ENCODE measurements at places on chromosomes 2 and 18. TPM values are rescaled to one million over a fixed set of nuclear protein-coding genes. Genes with fewer than 3 reads are reported as not detected.

CRYGC gene
- not detected for total RNA-seq

CCDC68 gene
- 7.3 TPM for total RNA-seq

TNFAIP6 gene
- total RNA-seq = 2.8 TPM

GRCh38 chr2:39154944-39155343, 34.1 kb upstream of the SOS1 start:
- no peak overlapping the region for H3K27ac ChIP-seq
- no peaks in the 10 kb centered on the region for H3K27me3 ChIP-seq
- no peak overlapping the region for H3K4me3 ChIP-seq
- no peak for DNase-seq
- H3K36me3 ChIP-seq = no peaks in the 10 kb centered on the region

- no peak overlapping the region for H3K4me3 ChIP-seq
- no peak for DNase-seq
- no peaks in the 10 kb centered on the region for H3K36me3 ChIP-seq
Measured at GRCh38 chr2:207248702-207249377, 83.1 kb upstream of the KLF7 start.

DNA sequence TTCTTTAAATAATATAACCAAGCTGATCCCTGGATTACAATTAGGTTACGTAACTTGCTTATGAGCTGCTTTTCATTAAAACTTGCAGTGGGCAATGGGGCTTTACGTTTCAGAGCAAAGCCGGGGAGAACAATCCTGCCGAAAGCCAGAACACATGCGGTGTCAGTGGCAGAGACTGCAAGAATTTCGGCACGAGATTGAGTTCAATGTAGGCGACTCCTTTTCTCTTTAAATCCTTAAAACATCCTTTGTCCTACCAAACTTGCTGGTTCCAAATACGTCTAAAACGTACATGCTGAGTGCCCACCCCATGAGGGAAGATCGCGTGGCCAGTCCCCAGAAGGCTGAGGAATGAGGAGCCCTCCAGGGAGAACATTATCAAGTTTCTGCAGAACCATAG, 36.8 kb upstream of the NCOA1 start:
- no peaks in the 10 kb centered on the region for H3K27me3 ChIP-seq
- H3K27ac ChIP-seq = peak overlapping the region; percentile 36
- H3K4me3 ChIP-seq = no peak overlapping the region
- no peaks in the 10 kb centered on the region for H3K36me3 ChIP-seq
- peaks cover 21% of the 10 kb centered on the region for H3K4me1 ChIP-seq

All from right atrium auricular region (tissue), 2 donors.